ENCODE measurements at places on chromosomes 11 and 22.
A peak's percentile ranks its signal among the peaks of the same experiment; 100 is the strongest.

GRCh38 chr11:102523189-102523570 lies 7.4 kb downstream of the MMP7 start:
- no peak for DNase-seq

GRCh38 chr11:111966678-111967077 lies 29.5 kb downstream of the DIXDC1 start:
- no peak for DNase-seq

DNA sequence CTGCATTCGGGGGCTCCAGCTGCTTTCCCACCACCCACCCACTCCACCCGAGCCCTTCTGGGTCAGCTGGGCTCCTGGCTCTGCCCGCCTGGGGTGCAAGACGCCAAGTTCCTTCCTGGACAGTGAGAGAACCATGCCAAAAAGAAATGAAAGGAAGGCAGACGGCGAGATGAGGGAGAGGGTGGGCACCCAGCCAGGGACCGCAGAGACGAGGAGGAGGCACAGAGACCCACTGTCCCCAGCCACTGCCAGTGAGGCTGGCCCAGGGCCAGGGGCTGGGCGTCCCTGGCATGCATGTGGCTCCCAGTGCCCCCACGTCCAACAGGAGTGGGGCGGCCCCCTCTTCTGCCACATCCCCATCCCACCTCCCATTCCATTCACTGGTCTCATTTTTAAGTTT lies 10.8 kb upstream of the CD81 start:
- no peak for DNase-seq

GRCh38 chr22:46262449-46263215 lies 511 bp downstream of the PKDREJ start:
- DNase-seq, result peak; percentile 9

DNA sequence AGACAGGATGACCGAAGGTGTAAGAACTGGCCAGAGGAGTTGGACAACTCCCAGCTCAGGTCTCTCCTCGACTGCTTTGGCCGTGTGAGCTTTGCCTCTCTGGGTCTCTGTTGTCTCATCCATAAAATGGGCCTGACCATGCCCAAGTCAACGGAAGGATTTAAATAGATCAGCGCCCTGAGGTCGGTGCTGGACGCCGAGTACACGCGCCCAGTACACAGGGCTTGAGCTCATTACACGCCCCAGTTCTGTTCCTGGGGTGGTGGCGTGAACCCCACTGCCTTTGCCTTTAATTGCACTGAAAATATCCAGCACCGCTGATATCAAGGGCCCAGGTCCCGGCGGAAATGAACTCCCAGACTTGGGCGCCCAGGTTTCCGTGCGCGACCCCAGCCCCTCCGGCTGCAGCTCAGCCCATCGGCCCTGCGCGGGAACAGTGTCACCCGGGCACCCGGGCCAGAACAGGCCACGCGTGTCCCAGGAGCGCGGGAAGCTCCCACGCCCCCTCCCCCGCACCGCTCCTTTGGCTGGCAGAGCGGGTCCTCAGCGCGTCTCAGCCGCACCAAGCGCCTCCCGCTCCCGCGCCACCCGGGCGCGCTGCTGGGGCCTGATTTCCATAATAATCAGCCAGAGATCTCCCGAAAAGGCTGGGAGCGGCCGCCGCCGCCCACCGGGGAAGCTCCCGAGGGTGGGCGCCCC lies 42.2 kb downstream of the CYTH4 start:
- no peak for DNase-seq

- DNase-seq, result no peak
These were observed 282.3 kb downstream of the ST3GAL4 start for GRCh38 chr11:126637795-126638175.

- no peak for DNase-seq
These were observed 11.4 kb downstream of the AASDHPPT start for GRCh38 chr11:106088896-106089295.

- no peak for DNase-seq
These were observed 102.9 kb downstream of the RPL27A start for GRCh38 chr11:8785457-8785856.

DNA sequence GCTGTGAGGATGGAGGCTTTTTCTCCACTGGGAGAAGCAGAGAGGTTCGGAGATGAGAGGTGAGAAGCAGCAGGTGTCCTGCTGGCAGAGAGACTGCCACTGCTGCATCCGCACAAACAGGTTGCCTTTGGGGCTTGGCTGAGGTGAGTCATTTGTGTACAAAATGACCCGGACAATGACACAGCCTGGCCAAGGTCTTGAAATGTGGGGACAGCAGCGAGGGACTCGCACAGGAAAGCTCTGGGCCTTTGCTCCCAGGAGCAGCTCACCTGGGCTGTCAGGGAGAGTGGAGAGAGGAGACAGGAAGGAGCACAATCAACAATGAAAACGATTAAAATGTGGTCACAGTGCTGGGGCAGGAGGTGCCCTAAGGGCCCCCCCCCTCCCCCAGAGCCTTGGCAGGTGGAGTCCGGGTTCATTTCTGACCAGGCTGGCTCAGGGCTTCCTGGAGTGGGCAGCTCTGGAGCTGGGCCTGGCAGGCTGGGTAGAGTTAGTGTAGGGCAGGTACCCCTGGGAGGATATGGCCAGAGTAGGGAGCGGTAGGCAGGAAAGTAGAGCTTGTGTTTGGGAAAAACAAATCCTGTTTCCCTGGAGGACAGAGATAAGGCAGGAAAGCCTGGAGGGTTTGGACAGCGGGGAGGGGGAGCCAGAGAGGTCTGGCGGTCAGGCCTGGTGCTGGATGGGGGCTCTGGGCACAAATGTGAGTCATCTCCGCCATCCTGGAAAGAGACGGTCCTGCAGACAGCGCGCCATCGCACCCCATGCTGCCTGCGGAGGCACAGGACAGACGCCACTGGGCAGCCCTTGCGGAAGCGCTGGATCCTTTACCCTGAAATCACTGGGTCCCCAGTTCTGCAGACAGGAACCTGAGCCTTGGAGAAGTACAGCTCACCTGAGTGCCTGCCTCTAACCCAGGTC lies 37.8 kb upstream of the CELSR1 start:
- no peak for DNase-seq

- no peak for DNase-seq
These were observed 17.0 kb upstream of the CDON start for GRCh38 chr11:126079621-126080124.

DNA sequence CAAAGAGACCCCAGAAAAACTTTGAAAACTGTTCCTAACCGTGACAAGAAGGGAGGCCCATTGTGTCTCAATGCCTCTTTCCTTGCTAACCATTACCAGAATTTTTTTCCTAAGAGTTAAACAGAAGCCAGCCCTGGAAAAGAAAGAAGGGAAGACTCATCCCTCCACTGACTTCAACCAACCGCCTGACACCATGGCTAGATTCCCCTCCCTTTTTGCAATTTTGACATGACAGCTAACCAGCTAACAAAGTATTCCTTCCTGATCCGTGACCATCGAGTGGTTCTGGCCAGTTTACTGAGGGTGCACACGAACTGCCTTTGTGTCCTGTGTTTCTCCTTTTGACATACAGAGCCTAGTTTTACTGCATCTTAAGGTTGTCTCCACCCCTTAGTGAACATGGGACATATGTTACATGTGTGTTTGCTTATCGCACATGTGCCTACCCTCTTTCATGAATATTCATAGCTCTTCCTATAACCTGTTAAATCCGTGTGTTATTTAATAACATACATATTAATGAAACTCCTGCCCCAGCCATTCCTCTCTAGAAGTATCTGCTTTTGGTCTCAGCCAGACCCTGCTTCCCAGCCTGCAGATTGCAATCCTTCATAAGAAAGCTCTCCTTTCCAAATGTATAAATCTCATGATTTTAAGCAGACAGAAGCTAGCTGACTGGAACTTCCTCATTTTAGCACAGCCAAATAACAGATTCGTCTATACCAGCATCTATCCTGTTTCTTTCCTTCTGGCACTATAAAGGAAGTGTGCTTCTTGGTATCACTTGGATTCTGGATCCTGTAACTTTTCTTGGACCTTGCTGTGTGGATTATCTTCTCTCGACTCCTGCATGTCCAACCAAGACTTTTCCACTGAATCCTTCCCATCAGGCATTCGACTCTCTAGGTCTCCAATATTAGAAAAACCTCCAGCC lies 37.8 kb downstream of the RASSF10 start:
- DNase-seq, result no peak

DNA sequence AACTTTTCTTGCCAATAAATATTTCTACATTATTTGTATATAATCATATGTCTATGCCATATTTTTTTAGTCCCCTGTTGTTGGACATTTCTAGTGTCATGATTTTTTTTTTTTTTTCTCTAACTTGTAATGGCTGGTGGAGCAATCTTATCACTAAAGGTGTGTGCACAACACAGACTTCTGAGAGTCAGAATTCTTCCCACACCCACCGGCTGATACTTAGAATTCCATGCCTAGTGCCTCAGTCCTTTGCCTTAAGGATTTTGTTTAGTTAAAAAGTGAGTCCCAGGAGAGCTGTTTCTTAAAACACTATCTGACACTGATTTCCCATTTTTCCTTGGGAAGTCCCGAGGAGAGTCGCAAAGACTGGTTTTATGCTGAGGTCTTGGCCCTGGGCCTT lies 87.7 kb upstream of the BARX2 start:
- no peak for DNase-seq

DNA sequence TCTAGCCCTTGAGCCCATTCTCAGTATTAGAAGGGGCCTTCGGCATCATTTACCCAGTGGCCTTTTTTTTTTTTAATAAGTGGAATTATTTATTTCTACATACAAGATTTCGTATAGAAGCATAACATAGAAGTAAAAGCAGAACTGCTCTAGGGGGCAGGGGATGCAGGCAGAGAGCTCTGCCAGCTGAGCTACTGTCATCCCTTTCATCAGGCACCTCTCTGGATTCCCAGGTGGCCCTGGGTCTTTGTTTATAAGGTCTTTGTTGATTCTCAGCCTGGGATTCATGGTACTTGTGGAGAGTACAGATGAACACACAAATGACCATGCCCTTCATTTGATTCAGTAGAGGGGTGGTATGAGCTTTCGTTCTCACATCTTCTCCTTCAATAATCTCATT lies 66.4 kb downstream of the GAB2 start:
- DNase-seq, result no peak

- no peak for DNase-seq
These were observed 74.3 kb downstream of the DHCR7 start for GRCh38 chr11:71373791-71374454.

DNA sequence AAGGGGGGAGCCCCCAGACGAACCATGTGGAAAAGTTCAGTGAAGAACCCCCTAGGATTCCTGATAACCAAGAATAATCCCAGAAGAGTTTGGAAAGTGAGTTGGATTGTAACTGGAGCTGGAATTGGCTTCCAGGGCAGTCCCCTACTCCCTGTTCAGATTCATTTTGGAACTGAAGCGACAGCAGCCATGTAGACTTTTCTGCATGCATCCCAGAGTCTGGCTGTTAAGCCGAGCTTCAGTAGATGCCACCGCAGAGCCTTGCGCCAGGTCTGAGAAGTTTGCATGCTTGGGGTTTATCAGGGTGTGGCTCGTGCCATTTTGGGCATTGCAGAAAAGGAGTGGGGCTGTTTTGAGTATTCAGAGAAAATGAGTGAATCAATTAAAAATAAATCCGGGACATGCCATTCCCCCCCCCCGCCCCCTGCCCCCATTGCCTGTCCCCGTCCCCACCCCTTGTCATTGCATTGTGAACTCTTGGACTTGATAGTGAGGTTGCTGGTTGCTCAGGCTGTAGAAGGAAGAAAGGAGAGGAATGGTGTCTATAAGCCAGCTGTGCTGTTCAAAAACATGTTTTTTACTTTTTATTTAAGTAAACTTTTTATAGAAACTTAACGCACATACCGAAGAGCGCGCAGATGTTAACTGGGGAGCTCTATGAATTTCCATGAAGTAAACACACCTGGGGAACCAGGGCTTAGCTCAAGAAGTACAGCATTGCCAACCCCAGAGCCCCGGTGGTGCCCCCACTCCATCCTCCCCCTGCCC lies 71.2 kb downstream of the LDLRAD3 start:
- no peak for DNase-seq

DNA sequence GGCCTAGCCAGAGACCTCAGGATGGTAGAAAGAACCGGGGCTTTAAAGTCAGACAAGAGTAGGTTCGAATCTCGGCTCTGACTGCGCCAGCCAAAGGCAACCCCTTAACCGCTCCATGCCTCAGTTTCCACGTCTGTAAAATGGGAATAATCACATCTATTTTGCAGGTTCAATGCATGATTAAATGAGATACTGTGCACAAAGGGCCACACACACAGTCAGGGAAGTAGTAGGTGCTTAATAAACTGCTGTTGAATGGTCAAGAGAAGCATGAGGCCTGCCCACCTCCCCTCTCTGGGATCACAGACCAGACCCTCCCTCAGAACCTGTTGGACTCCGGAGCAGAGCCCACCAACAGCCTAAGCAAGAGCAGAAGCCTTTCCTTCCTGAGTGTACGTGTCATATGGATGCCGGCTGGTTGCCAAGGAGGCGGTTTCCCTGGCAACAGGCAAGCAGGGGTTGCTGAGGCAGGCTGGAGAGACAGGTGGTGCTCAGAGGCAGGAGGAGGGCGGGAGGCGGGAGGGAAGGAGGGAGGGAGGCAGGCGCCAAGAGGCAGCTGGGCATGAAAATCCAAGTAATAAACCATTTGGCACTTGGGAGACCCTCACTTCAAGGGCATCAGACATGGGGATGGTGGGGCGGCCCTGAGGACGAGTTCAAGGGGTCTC lies 43.9 kb downstream of the NFAM1 start:
- DNase-seq, result no peak

GRCh38 chr11:26623076-26623659 lies 51.1 kb upstream of the MUC15 start:
- DNase-seq, result no peak

DNA sequence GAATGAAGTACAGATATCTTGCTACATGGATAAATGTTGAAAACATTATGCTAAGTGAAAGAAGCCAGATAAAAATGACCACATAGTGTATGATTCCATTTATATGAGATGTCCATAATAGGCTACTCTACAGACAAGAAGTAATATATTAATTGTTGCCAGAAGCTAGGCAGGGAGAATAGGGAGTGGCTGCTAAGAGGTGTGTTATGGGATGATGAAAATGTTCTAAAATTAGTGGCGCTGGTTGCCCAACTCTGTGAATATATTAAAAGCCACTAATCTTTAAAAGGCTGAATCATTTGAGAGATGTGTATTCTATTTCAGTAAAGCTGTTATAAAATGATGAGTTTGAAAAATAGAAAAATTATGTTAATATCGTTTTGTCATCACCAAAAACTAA lies 144.4 kb downstream of the NCAM1 start:
- no peak for DNase-seq

- no peak for DNase-seq
These were observed 11.6 kb downstream of the PISD start for GRCh38 chr22:31650391-31650790.

- no peak for DNase-seq
These were observed 10.4 kb upstream of the WNT11 start for GRCh38 chr11:76216536-76217325.

GRCh38 chr11:134514354-134514951 lies 102.4 kb upstream of the B3GAT1 start:
- no peak for DNase-seq

DNA sequence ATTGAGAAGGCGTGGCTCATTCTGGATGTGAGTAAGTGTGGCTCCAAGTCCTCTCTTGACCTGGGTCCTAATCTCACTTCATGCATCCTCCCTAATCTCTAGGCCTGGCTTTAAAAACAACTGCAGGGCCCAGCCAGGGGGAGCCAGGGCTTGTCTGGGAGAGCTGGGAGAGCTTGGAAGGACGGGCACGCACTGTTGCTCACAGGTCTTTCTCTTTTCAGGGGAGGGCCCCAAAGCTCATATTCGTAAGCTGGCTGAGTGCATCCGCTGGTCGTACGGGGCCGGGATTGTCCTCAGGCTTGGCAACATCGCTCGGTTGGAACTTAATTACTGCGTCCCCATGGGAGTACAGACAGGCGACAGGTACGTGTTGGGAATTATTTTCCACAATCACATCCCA lies 34.1 kb upstream of the PARVB start:
- DNase-seq, result no peak

Measured in activated CD4-positive, alpha-beta T cell treated with anti-CD3 and anti-CD28 coated beads, Interleukin-2, amount 50 U/mL, for 1 hour (primary cell).